ENCODE measurements at places on chromosomes 11 and 22. TPM values are rescaled to one million over a fixed set of nuclear protein-coding genes. Genes with fewer than 3 reads are reported as not detected.
A peak's percentile ranks its signal among the peaks of the same experiment; 100 is the strongest.

Gene EXT2
- total RNA-seq = 78.6 TPM

Gene OR51A4
- total RNA-seq = not detected

Gene LYVE1
- 62.9 TPM for total RNA-seq

Gene POU2AF3
- total RNA-seq = 3.2 TPM

DNA sequence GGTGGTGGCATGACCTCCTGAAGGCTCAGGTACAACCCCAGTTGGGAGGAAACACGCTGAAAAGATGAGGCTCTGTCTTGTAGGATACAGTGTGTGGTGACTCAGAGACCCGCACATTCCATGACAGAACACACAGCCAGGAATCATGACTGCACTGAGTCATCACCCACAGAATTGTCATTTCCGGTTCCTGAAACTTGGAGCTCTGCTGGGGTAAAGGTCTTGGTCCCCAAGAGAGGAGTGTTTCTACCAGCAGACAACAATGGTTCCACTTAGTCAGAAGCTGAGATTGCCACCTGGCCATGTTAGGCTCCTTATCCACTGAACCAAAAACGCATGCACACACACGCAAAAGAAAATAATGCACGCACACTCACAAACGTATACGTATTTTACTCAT, 31.5 kb upstream of the CYB5R3 start:
- DNase-seq = no peak

- DNase-seq = no peak
Measured at GRCh38 chr11:72743321-72744221, 8.6 kb downstream of the ARAP1 start.

GRCh38 chr11:86749376-86749775, 51.0 kb upstream of the PRSS23 start:
- DNase-seq = no peak

GRCh38 chr22:36065775-36066544, 37.3 kb upstream of the RBFOX2 start:
- peak; percentile 93 for DNase-seq

- DNase-seq = no peak
Measured at GRCh38 chr11:19524171-19524671, 188.4 kb upstream of the NAV2 start.

DNA sequence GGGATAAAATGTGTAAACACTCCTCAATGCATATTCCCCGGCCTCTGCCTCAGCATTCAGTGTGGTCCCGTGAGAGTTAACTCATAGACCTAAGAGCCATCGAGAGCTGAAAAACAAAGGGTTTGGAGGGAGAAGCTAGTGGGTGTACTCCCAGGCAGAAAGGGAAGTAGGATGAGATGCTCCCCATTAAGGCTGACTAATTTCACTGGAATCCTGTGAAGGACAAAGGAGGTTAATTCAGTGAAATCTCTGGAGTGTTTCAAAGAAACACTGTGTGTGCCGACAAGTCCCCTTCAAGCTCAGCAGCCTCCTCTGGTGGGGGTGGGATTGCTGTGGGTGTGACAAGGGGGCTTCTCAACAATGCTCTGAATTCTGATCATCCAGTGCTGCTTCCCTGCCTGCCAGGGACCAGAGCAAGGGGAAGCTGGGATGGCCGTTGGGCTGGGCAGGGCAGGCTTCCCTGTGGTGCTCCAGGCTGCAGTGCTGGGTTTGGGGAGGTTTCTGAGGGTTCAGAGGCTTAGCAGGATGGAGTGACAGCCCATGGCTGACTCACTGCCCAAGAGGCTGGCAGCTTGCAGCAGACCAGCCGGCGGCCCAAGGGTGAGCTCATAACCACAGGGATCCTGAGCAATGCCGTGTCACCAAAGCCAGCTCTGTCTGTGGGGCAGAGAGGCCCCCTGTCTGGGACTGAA, 61.4 kb upstream of the BMAL1 start:
- DNase-seq = no peak

DNA sequence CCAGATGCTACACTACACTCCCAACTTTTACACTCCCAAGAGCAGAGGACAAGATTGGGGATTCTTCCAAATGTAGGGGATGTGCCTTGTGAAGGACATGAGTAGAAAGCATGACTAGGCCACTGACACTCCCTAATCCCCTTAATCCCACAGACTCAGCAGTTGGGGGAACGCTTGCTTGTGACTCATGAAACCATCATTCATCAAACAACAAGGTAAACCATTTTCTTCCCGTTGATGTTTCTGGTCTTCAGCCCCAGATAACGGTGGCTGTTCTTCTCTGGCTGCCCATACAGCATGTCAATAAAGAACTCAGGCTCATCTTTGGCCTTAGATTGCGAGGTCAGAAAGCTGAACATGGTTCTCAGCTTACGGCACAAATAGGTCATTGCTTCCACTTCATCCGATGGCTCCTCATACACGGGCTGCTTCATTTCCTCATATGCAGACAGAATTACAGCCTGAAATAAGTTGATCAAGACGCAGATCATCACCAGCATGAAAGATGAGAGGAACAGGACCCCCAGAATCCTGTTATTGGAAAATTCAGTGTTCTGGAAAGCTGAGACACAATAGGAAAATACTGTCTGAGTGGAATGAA, 6.4 kb upstream of the CDPF1 start:
- no peak for DNase-seq

DNA sequence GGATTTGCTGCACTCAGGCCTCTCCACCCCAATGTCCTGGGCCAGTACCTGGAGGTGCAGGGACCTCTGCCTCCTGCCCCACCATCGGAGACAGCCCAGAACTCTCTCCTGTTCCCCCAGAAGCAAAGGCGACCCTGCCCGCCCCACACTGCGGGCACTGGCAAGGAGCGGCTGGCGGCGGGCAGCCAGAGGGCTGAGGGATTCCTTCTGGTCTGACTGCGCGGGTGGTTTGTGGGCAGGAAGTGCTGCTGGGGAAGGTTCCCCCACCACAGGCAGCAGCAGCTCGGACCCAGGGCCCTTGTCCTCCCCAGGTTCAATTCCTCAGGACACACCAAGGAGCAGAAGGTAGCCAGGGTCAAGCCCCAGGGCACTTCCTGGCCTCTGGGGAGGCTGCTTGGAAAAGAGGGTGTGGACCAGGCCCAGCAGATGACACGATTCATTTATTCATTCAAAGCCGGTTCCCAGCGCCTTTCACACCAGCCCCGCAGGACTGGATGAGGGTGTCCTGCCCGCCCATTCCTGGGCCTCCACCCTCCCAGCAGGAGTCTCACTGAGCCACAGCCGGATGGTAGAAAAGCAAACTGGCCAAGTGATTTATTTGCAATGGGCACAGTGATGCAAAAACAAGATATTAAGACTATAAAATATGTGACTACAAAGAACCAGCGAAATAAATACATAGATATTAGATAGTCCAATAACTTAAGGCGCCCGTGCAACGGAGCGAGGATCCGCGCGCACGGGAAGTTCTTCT, 1.2 kb downstream of the PHLDA2 start:
- no peak for DNase-seq

DNA sequence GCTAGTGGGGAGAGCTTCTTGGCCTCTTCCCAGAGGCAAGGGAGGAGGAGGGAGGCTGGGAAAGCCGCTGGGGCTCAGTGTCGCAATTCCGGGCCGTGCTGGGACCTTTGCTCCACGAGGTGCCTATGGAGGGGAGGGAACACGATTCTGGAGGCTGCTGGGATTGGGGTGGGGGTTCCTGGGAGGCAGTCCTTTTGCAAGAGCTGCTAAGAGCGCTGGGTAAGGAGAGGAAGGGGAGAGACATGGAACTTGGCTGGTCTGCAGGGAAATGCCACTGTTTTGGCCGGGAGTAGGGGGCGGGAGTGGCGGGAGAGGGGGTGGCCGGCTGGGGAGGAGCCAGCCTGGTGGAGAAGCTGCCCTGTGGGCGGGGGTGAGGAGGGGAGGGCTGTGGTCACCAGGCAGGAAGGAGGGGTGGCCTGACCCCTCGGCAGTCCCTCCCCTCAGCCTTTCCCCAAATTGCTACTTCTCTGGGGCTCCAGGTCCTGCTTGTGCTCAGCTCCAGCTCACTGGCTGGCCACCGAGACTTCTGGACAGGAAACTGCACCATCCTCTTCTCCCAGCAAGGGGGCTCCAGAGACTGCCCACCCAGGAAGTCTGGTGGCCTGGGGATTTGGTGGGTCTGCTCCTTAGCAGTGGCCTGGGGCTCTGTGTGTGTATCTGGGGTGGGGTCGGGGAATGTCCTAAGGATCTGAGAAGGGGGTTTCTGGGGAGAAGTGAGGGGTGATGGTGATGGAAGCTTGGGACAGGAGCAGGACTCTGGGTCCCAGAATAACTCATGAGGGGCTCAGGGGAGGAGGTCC, at the start of gene NR1H3:
Gene NR1H3 (plus strand): TSS at position 480 of the 800 bp plus-strand sequence. CDS start 1,221 bp downstream, outside the sequence.
- peak; percentile 94 for DNase-seq

All from vagina (tissue), 2 donors.